ENCODE measurements at places on chromosomes 6 and 20.

- DNase-seq = no peak
Measured at GRCh38 chr6:28643017-28643740, 117.5 kb downstream of the GPX5 start.

DNA sequence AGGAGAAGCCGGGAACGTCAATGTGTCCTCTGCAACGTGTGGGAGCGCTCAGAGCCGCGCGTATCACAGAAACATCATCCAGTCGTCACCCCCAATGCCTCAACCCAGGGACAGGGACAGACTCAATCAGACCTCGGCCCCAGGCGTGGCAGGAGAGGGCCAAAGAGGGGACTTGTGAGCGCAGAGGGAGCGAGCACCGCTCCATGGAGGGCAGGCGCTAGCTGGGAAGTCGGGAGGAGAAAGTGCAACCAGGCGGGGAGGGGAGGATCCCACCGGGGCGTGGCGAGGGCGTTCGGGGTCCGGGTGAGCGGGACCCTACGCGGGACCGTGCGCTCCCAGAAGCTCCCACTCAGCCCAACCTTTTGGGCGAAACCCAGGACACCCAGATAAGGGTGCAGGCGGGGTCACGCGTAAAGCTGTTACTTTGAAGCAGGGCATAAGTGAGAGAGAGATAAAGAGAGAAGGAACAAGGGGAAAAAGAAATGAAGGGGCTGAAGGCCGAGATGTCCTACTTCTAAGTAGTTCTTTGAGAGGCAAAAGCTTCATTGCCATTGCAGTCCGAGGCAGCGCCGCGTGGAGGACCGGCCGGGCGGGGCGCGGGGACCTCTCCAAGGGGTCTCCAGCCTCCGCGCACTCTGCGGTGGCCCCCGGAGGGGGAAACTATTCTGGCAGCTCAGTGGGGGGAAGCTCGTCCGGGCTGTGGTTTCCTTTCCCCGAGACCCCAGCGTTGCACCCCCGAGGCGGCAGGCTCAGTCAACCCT, 862 bp upstream of the SOBP start:
- no peak for DNase-seq

GRCh38 chr6:43974643-43975230, 152.5 kb downstream of the MRPL14 start:
- DNase-seq = no peak

DNA sequence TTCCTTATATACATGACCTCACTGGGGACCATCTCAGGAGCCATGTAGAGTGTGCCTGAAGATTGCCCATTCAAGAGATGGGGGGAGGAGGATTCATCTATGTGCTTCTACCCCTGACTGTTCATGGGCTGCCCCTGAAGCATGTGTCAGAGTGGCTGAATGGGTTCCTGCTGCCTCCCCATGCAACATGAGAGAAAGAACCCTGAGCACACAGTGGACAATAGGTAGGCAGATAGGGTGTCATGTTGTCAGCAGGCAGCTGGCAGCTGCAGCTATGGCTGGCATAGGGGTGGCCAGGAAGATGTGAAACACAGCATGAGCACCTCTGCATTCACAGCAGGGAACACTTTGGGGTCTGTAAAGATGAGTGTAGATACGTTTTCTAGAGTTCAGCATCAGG, 208.4 kb upstream of the CNR1 start:
- no peak for DNase-seq

- DNase-seq = no peak
Measured at GRCh38 chr6:124986164-124986563, 23.9 kb downstream of the RNF217 start.

DNA sequence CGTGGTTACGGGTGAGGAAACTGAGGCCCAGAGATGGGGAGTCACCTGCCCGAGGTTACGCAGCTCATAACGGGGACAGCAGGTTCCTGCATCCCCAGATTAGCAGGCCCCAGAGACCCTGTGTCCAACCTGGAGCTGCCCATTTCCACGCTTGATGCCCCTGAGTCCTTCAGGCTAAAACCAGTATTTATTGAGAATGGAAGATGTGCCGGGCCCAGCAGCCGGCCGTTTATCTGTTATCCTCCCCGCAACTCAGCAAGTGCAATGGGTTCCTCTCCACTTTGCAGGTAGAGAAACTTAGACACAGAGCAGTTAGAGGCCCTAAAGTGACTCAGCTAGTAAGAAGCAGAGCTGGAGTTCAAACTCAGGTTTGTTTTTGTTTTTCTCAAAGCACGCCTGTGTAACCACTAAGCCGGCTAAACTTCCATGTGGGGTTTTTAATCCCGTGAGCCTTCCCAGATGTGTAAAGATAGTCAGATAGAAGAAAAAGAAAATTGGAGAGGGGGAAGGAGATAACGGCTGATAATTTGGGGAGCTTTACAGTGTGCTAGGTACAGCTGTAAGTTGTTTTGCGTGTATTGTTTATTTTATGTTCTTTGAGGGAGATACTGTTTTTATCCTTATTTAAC, 775 bp downstream of the PFDN4 start:
- DNase-seq = no peak

GRCh38 chr6:37051138-37052026, 45.9 kb downstream of the FGD2 start:
- DNase-seq = no peak
